ENCODE measurements at places on chromosomes 4 and X.
A peak's percentile ranks its signal among the peaks of the same experiment; 100 is the strongest.

GRCh38 chr4:48484494-48485168 lies 1.5 kb downstream of the SLC10A4 start:
- no peak for DNase-seq

DNA sequence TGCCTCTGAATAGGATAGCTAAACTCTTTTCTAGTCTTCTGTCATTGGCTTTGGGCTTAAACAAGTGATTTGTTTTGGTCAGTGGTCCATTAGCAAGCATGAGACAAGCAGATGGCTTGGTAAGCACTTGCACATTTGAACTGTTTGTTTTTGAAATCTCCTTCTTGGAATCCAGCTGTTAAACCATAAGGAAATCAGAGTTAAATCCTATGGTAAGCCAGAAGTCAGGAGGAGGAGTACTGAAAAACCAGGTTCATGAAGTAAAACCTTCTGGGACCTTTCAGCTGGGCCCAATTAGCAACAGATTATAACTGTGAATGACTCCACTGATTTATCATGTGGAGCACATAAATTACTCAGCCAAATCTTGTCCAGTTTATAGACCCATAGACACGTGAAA lies 1042.5 kb upstream of the PABPC4L start:
- DNase-seq = no peak

GRCh38 chr4:188121530-188121929 lies 12.1 kb upstream of the TRIML2 start:
- no peak for DNase-seq

- no peak for DNase-seq
Observed at GRCh38 chrX:8140986-8141744, 29.9 kb downstream of the VCX2 start.

GRCh38 chrX:86047936-86048280 lies 550 bp upstream of the CHM start:
- DNase-seq = no peak

- DNase-seq = no peak
Observed at GRCh38 chr4:15042529-15043167, 40.4 kb downstream of the CPEB2 start.

DNA sequence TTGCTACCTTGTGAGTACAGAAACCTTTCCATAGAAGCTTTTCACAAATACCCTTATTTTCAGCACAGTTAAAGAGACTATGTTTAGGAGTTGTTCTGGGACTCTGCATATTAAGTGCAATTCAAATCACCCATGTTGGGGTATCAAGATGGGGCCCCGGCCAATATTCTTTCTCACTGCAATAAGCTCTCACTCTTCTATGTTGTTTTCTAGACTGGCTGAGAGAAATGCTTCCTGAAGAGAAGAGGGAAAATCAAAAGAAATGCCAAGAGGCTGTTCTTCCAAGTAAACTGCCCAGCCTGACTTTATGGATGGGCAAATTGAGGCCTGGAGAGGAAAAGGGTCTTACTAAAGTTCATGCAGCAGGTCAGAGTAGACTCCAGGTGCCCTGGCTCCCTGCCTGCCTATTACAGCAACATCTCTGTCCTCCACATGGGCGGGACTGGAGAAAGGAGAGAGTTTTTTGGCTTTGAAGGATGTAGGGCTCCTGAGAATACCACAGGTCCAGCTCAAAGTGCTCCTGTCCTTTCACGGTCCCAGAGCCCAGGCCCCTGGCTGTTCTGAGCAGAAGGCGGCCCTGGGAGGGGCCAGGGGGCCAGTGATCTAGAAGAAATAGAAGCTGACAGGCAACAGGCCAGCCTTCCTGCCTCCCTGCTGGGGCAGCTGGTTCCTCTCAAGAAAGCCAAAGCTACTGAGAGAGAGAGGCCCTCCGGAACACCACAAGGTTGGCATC lies 745 bp upstream of the IQSEC2 start:
- no peak for DNase-seq

DNA sequence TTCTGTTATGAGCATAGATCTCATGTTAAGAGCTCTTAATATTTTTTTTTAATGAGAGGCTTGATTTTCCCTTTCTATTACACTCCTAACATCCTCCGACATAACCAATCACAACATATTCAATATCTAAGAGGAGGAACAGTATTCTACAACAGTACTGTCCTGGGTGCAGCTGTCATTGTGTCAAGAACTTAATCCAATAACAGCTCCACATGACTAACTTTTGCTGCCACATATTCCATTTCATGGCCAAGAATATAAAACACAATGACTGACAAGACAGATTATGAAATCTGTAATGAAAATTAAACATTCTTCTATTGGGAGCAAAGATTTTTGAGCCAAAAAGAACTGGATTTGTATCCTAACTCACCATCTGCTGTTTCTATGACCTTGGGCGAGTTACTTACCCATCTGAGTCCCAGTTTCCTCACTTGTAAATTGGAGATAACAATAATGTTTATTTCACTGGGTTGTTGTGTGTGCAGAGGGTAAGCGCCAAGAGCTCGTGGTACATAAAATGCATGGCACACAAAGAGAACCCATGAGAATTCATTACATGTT lies 405.6 kb downstream of the SPRY1 start:
- no peak for DNase-seq

DNA sequence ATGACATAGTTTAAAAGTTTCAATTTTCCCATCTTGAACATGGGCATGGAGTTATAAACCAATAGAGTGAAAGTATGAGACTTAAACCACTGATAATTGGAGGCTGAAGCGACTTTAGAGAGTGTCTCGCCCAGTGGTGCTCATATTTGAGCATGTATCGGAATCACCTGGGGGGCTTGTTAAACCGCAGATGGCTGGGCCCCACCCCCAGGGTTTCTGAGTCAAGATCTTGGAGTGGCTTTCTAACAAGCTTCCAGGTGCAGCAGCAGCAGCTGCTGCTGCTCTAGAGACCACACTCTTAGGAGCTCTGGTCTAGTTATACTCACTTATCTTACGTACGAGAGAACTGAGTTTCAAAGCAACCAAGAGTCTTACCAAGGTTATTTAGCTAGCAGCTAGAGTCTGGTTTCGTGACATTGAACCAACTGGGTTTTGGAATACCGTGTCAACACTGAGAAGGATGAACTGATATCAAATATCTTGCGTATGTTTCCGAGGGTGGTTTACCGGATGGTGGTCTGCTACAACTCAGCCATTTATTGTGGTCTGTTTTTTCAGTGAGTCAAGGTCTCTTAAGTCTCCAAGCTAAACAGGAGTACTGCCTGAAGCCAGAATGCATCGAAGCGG lies 5.9 kb downstream of the PHEX start:
- no peak for DNase-seq

GRCh38 chrX:45571453-45571852 lies 370.8 kb upstream of the DIPK2B start:
- DNase-seq = no peak

DNA sequence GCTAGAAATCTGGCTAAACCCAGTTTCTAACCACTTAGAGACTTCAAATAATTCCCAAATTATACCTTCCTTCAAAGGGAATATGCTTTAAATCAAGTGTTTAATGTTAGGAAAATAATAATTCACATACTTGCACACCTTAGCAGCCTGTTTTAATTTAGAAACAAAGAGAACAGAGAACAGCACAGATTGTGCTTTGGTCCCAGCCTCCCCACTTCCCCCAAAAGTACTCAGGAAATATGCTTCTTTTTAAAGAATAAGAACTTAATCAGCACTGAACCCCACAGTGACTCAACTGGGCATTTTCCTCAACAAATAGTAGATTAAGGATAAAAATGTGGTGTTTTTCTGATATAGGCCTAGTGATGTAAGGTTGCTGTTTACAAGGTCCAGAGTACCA lies 295.8 kb downstream of the GBA3 start:
- no peak for DNase-seq

DNA sequence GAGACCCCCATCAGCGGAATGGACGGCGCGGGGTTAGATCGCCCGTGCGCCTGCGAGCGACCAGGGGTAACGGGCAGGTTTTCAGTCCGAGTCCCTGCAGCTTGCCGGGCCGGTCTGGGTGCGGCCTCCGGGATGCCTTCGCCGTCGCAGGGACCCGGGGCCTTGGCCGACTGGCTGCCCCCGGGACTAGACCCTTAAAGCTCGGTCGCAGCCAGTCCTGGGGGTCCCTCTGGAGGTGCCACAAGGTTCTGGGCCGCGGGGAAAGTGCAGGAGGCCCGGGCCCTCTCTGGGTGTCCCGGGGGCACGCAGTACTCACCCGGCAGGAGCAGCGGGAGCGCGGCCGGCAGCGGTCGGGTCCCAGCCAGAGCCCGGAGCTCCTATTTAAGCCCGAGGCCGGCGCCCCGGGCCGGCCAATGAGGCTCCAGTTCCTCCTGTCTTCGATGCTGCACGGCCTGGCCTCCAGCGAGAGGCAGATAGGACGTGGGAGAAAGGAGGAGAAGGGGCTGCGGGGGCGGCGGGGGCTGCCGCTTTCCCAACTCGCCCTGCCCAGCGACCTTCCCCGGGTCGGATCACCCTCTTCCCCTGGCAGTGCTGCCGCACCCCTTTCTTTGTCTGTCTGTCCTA lies at the start of gene SPON2:
Gene SPON2 (minus strand): TSS at position 356 of the 624 bp plus-strand sequence.
- DNase-seq = no peak

DNA sequence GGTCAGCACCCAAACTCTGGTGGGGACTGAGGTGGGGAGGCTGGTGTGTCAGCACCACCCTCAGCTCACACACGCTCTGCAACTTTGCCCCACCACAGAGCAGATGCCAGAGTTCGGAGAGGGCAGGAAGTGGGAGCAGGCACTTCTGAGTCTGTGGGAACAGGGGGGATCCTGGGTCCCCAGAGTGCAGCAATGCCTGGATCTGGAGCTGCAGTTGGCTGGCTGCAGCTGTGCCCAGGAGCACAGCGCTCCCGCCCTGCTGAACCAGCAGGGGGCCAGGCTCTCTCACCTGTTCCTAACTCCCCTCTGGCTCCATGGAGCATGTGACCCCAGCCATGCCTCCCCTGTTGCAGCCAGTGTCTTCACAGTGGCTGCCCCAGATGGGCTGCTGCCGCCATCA lies 252.4 kb downstream of the SPOCK3 start:
- peak; percentile 40 for DNase-seq

- DNase-seq = no peak
Observed at GRCh38 chr4:186486172-186486571, 69.2 kb downstream of the MTNR1A start.

DNA sequence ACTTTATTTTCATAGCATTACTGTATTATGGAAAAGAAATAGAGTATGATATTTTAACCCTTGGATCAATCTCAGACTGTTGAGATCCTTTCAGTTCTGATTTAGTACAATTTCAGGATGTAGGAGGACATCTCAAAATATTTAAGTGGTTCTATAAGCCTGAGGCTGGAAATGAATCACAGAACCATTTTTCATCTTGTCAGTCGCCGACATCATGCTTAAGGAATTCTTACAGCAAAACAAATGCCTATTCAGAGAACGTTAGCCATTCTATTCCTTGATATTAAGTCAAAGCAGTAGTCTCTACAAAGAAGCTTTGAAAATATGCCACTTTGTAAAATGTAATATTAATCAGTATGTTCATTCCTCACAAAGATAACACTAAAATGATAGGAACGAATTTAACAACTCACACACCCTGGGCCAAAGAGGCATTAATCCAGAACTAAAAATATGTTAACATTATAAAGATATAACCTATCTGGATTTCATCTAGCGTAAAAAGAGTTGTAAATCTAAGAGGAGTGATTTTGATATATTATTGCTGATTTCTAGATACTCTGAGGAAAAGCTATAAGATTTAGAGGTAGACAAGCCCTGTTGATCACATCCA lies 152.0 kb downstream of the GASK1B start:
- no peak for DNase-seq

DNA sequence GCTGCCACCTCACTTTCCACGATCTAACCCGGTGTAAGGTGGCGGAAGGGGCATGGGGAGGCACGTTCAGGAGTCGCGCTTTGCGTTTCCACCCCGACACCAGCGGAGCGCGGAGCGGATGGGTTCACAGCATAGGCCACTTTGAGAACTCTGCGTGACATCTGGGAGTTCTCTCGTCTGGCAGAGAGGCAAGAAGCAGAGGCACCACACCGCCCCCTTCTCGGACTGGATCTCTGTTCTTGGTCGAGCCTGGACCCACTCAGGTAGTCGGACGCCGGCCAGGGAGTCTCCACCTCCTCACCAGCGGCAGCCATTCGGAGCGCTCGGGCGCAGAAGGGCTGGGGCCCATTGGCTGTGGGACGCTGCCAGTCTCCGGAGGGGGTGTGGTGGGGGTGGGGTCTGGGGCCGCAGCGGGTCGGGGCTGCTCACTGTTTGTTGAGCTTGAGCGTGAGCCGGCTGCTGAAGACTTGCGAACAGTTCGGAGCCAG lies at the start of gene DACH2:
Gene DACH2 (plus strand): TSS at position 428 of the 488 bp plus-strand sequence.
- DNase-seq = peak; percentile 85

- DNase-seq = no peak
Observed at GRCh38 chrX:100745205-100745604, 13.3 kb upstream of the SYTL4 start.

DNA sequence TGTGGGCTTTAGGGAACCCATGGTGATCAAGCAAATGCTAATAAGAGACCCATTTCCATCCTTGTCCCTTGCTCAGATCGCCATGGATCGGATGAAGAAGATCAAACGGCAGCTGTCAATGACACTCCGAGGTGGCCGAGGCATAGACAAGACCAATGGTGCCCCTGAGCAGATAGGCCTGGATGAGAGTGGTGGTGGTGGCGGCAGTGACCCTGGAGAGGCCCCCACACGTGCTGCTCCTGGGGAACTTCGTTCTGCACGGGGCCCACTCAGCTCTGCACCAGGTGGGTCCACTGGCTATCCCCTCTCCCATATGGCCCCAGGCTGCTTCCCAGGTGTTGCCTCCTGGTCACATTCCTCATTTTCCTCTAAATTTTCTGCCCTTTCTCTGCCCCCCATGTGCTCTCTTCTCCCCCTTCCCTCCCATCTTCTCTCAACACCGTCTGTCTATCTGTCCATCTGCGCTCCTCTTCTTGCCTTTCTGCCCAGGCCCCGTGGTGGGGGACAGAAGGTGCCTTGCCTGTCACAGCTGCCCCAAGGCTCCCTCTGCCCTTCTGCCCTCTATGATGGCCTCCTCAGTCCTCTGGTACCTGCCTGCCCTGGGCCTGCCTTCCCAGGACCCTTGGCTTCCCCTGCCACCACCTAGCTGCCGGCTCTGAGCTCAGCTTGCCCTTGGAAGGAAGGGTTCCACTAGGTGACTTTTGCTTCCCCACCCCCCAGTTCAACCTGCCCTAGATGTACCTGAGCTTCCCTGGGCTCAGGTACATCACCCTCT lies 5.2 kb downstream of the CDK16 start:
- DNase-seq = no peak

DNA sequence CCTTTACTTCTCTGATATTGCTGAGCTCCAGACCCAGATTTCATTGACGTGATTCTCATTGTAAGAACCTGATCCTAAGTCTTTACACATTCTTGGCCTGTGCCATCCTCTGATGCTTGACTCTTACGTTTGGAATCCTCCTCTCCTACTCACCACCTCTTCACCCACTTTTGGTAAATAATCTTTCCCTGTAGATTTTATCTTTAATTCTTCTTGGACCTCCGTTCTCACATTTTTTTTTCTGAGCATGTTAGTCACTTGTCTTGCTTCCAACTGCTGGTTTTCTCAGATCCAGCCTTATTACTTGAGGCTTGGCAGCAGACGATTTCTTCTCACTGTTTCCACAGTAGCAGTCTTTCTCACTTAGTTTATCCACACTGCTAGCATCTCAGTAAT lies 12.4 kb upstream of the SH3RF1 start:
- no peak for DNase-seq
